AML-193 (cell line): ENCODE measurements at places on chromosomes 6 and 20.

- DNase-seq = no peak
Measured at GRCh38 chr6:46453741-46454316, 37.4 kb downstream of the RCAN2 start.

GRCh38 chr20:11274141-11274594 is 600.4 kb upstream of the JAG1 start:
- DNase-seq = peak; percentile 48

DNA sequence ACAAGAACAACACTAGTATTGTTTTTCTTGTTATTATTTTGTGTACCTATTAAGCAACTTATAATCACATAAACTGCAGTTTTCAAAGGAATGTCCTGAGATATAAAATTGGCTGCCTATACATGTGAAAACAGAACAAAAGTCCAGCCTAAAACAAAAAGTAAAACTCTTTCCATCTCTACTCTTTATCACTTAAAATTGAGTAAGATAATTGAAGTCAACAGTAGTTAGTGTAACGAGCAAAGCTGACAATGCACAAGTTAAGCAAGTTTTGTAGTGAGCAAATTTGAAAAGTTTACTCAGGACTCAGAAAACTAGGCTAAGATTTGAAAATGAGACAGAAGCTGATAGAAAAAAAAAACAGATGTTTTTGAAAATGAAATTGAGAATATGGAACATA is 941.4 kb upstream of the MAN1A1 start:
- no peak for DNase-seq

DNA sequence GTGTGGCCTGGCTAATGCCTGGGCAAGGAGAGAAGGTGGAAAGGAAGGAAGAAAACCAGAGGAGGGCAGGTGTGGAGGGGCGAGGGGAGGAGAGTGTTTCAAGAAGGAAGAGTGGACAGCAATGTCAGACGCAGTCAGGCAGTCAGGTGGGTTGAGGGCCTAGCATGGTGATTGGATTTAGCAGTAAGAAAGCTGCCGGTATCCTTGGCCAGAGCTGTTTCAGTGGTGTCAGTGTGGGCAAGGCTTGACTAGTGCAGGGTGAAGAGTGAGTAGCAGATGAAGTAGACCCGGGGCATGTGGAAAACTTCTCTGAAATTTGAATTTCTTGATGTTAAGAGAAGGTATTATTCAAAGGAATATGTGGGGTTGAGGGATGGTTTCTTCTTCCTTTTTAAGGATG is 27.0 kb downstream of the SNX9 start:
- no peak for DNase-seq

GRCh38 chr6:98812220-98812619 is 22.2 kb upstream of the POU3F2 start:
- DNase-seq = no peak

DNA sequence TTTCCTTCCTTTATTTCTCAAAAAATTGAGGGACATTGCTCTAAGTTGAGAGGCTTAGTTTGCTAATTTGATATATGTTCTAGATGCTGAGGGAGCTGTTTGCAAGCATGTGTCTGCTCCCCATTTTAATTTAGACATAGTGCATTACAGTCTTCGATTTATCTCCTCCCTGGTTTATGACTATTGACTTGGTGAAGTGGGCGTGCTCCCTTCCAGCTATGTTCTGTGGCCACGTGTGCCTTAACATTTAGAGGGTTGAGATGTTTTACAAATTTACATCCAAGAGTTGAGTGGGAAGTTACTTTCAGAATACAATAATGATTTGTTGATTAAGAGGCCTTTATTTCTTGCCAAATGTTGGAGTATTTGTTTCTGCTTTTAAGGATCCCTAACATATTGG is 48.2 kb downstream of the KLHL32 start:
- DNase-seq = no peak

GRCh38 chr20:45358282-45359068 is 4.5 kb upstream of the SYS1 start:
- DNase-seq = peak; percentile 51

GRCh38 chr6:112802144-112802543 is 455.0 kb downstream of the RFPL4B start:
- DNase-seq = no peak

GRCh38 chr6:157997893-157998608 is 16.4 kb downstream of the SYNJ2 start:
- no peak for DNase-seq

DNA sequence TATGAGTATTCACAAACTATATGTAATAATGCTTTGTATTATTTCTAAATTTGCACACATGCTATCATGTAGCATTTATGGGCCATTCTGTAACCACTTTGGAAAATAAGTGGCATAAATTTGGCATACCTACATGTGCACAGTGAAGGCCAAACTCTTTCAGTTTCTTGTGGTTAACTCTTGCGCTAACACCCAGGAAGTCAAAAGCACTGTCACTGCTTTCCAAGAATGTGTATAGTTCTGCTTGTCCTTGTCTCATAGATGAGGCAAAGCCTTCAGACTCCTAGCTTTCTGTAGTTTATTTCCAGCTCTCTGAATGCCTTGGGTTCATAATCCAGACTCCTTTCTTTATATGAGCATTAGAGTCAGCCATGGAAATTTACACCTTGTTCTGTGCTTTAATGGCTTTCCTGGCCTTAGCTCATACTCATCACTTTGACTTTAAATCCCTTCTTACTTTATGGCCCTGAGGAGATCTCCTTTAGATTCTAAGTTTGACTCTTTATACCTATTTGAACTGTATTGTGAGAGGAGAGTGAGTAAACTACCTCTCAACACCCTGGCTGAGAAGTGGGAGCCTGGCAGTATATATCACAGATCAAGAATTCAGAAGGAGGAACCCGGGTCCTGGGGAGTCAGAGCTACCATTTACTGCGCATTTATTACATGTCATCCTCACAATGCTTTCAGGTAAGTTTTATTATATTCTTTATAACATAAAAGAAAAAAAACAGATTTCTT is 949 bp upstream of the SLC17A3 start:
- peak; percentile 89 for DNase-seq

GRCh38 chr6:134309983-134310605 is 7.8 kb downstream of the SGK1 start:
- DNase-seq = no peak

DNA sequence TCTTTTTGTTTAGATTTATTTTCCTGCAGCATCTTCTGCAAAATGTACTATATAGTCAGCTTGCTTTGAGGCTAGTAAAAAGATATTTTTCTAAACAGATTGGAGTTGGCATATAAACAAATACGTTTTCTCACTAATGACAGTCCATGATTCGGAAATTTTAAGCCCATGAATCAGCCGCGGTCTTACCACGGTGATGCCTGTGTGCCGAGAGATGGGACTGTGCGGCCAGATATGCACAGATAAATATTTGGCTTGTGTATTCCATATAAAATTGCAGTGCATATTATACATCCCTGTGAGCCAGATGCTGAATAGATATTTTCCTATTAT is 3.2 kb downstream of the FOXC1 start:
- no peak for DNase-seq

DNA sequence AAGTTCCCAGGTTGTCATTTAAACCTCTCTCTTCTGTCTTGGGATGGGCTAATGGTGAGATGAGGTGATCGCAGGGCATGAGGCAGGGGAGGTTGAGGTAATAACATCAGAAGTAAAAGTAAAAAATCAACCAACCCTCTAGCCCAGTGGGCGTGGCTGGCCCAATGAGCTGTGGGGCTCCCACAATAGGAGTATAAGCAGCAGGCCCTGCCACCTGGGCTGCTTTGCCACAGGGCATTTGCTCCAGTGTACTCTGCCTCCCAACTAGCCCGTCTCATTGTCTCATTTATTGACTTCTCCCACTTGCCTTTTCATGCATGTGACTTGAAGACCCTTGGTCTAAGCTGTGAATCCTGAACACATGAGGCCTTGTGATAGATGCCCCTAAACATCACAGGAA is 62.8 kb downstream of the PHACTR3 start:
- no peak for DNase-seq

- no peak for DNase-seq
Measured at GRCh38 chr20:61436667-61437279, 184.7 kb downstream of the CDH4 start.

DNA sequence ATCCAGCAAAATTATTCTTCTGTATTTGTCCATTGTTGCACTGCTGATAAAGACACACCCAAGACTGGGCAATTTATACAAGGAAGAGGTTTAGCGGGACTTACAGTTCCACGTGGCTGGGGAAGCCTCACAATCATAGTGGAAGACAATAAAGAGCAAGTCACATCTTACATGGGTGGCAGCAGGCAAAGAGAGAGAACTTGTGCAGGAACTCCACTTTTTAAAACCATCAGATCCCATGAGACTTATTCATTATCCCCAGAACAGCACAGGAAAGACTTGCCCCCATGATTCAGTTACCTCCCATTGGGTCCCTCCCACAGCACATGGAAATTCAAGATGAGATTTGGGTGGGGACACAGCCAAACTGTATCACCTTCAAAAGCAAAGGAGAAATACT is 286.5 kb upstream of the ECI2 start:
- no peak for DNase-seq

DNA sequence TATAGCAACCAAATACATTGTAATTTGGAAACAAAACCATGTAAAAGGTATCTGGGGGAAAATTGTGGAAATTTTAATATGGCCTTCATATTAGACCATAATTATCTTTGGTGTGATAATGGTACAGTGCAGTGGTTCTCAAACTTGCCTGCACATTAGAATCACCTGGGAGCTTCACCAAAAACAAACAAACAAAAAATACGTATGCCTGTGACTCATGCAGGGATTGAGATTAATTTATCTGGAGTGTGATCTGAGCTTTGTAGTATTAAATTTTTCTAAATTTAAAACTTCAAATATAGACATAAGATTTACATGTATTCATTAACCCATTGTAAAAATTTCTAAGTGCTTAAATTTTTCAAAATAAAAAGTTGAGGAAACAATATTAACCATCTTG is 31.5 kb downstream of the ARHGAP18 start:
- DNase-seq = no peak

DNA sequence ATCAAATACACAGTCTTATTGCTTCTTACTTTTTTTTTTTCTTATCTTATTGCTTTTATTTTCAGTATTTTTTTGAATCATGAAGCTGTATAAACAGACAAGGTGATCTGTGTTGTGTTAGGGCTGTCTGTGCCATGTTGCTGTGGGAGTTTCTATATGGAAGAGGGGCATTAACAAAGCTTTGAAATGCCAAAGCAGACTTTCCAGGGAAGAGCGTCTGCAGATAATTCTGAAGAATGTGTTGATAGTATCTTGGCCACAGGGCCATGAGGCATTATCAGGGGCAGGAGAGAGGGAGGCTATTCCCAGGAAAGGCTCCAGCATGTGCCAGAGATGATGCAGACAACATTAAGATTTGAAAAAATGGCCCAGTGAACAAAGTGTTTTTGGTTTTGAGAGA is 354.5 kb downstream of the UTRN start:
- no peak for DNase-seq

- no peak for DNase-seq
Measured at GRCh38 chr6:136587527-136587926, 37.3 kb upstream of the MAP7 start.
